ENCODE measurements at places on chromosomes 4 and X.

DNA sequence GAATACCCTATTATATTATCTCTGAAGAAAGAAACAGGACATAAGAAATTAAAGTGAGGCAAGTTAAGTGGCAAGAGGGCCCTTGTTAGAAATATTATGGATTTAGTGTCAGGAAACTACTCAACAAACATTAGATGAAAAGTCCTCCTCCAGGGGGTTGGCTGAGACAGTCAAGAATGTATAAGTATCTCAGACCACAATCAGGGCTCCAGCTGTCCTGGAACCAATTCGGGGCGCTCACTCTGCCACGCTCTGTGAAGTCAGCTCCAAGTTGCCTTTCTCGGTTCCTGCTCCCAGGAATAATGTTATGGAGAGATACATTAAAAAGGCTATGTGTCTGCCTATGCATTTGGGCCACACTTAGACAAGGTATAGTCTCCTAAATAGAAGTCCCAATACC lies 73.3 kb downstream of the RASGEF1B start:
- DNase-seq: no peak

DNA sequence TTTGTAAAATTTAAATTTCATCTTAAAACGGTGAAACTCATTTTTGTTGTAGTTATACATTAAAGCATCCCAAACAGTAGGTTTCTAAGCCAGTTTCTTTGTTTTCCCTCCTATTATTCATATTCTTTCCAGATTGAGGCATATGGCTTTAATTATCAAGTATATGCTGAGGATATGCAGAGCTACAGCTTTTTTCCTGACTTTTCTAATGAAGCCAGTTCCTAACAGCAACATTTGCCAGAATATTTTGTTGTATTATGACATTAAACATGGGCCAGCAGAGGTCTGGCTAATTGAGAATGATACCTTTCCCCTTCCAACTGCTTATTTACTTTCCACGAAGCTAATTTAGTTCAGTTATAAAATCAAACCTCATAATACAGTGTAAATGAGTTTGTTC lies 75.3 kb downstream of the SLIT2 start:
- no peak for DNase-seq

DNA sequence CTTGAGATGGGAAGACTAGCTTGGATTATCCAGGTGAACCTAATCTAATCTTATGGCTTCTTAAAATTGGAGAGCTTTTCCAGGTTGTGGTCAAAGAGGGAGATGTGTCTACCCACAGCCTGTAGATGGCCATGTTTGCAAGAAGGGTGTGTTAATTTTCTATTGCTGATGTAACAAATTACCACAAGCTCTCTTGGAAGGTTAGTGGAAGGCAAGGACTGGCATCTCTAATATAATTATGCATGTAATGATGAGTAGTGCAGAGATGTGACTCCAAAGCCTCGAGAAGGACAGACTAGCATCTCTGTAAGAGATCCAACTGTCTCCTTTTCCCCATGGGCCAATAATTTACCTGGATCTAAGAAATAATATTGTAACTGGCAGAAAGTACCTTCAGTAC lies 3.2 kb upstream of the ADH1B start:
- no peak for DNase-seq

DNA sequence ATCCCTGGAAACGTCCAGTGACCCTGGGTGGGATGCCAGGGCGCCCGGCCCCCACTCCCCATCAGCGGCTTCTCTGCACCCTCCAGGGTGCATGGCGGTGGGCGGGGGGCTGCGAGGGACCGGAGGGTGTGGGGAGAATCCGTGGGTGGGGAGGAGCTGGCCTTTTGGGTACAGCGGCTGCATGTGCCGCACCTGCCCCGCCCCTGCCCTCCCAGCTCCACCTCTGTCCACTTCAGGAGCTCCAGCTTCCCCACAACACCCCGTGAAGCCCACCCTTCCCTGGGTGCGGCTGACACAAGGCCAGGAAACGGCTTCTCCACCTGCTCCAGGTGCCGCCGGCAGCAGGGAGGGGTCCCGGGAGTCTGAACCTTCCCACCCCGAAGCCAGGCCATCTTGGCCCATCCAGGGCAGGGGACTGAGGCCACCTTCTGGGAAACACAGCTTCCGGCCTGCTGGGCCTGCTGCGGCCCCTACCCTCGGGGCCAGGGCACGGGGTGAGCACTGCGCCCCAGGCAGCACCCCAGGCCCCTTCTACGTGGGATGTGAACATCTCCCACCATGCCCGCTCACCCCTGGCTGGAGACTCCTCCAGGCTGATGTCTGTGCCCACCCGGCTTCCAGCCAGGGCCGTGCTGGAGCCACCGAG lies 34.6 kb downstream of the CPLX1 start:
- no peak for DNase-seq

DNA sequence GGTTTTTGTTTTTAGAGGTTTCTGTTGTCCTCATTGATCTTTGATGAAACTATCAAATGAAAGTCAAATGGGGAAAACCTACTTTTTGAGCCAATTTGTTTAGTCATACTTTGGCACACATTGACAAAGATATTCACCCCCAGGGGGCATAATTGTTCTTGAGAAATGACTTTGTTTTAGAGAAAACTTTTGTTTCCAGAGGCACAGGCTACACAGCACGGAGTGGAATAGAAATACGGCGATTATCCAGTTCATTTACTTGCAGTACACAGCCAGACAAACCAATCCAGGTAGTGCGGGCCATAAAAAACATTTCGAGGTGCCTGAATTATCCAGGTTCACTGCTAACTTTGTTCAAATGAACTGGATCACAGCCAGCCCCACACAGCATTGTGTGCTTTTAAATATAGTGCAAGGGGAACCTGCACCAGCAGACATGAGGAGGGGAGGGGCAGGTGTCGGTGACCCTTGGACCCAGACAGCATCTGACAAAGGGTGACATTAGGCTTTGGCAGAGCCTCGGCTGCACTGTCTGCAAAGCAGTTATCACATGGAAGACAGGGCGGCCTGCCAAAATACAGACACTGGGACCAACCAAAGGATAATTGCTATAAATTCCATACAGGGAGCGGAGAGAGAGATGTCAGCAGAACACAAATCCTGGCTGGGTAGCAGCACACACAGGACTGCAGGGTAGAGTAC lies 179.6 kb upstream of the NOCT start:
- no peak for DNase-seq

GRCh38 chr4:159607809-159608208 lies 504.9 kb downstream of the RAPGEF2 start:
- DNase-seq: no peak

- DNase-seq: no peak
These were observed 44.0 kb upstream of the LDB2 start for GRCh38 chr4:16942491-16942890.

- DNase-seq: no peak
These were observed 52.9 kb downstream of the PPP2R2C start for GRCh38 chr4:6419452-6420028.

DNA sequence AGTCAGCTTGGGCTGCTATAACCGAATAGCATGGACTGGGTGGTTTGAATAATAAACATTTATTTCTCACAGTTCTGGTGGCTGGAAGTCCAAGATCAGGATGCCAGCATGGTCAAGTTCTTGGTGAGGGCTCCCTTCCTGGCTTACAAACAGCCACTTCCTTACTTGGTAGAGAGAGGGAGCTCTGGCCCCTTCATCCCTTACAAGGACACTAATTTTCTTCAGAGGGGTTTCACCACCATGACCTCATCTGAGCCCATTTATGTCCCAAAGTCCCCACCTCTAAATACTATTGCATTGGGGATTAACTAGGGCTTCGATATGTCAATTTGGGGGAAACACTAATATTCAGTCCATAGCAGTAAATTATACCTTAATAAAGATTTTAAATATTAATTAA lies 61.8 kb downstream of the CLNK start:
- no peak for DNase-seq

DNA sequence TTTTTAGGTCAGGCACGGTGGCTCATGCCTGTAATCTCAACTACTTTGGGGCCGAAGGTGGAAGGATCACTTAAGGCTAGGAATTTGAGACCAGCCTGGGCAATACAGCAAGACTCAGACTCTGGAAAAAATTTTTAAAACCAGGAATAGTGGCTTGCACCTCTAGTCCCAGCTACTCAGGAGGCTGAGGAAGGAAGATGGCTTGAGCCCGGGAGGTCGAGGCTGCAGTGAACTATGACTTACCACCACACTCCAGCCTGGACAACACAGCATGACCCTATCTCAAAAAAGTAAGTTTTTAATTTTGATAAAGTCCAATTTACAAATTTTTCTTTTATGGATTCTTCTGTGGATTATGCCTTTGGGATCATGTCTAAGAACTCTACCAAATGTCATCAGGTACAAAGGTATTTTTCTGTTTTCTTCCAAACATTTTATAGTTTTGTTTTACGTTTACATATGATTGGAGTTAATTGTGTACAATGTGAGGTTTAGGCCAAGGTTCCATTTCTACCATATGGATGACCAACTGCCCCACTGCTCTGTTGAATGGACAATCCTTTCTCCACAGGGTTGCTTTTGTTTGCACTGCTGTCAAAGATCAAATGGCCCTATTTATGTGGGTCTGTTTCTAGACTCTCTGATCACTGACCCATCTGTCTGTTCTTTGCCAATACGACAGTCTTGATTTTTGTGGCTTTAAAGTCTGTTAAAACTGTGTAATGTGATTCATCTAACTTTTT lies 48.2 kb downstream of the CPLX1 start:
- DNase-seq: no peak

DNA sequence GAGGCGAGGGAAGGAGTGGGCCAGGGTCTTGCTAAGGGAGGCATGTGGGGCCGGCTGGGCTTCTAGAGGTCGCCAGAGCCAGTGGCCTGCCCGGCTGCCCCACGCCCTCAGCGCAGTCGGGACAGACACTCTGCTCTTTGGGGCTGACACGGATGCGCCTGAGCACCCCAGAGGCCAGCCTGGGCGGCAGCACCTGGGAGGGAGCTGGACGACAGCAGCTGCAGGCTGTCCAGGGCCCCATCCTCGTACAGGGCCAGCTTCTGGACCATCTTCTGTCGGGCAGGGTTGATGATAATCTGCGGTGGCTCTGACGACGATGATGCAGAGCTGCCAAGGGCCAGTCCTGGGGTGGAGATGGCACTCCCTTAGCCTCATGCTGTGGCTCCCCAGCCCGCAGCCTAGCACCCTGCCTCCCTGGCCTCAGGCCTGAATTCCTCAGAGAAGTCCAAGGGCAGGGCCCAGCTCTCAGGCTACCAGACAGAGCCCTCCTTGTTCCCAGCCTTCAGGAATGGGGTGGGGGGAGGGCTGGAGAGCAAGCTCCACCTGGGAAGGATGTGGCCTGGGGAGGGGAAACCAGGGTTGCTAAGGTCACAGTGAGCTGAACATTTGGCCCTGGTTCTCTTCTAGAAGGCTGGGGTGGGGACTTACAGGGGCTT lies 7.2 kb downstream of the IRAK1 start:
- no peak for DNase-seq

- no peak for DNase-seq
These were observed 147.6 kb downstream of the STK32B start for GRCh38 chr4:5198656-5199541.

DNA sequence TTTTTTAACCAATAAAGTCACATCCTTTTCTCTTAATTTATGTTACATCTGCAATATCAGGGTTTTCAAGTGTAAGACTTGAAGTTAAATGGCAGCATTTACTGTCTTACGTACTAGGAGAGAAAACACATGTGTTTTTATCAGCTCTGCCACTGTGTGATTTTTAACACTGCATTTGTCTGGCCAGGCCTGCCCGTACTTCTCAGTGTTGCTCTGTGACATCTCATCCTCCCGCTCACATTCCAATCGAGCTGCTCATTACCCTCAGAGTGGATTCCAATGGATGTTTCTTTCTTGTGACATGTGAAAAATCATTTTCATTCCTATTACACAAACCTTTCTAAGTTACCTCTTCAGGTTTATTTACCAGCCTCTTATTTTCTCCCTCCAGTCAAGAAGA lies 420.3 kb downstream of the FAT4 start:
- DNase-seq: no peak

GRCh38 chr4:1799387-1800375 lies 6.6 kb downstream of the FGFR3 start:
- DNase-seq: no peak

DNA sequence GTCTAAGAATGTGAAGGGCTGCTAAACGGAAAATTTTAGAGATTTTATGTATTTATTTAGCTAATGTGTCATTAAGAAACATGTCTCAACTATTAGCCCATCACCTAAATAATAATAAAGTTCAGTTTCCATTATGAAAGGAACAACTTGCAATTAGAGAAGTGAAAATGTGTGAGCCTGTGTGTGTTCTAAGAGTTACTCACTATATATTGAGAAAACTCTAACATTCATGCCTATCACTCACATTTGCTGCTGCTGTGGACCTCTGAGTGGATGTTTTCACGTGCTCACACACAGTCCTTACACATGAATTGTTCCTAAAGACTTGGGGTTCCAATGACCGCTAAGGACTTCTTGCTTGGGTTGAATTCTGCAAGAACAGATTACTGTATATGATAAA lies 364.0 kb downstream of the TMA16 start:
- no peak for DNase-seq

DNA sequence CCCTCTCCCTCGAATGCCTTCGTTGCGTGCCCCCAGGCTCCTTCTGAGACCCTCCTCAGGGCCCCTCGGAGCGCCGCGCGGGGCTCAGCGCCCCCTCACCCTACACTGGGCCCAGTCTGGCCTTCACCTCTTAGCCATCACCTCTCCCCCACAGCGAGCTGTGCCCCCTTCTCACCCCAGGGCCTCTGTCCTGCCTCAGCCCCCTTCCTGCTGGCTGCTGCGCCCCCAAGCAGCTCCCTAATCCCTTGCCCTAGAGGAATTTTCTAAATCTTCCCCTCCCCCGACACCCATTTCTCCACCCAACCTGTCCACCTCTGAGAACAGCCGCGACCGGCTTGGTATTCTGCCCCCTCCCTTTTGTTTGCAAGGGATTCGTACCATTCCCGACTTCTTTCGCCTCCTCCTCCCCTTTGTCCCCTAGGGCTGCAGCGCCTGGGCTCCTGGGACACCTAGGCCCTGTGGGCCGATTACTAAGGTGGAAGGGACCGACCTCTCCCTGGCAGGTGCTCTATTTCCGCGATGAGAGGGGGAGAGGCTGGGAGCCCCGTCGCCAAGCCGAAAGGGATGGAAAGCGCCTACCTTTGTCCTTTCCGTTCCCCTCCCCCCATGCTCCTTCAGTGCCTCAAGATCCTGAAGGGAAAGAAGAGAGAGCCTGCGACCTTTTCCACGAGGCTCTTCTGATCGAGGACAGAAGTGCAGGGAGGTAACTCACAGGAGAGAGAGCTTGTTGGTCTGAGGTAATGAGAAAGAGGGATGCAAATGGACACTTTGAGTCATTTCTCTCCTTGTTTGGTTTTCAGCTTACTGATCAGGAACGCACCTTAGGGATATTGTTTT lies 10.9 kb downstream of the DLG3 start:
- no peak for DNase-seq
